Aorta (tissue), 5 donors: ENCODE measurements at places on chromosomes 3 and 15.

DNA sequence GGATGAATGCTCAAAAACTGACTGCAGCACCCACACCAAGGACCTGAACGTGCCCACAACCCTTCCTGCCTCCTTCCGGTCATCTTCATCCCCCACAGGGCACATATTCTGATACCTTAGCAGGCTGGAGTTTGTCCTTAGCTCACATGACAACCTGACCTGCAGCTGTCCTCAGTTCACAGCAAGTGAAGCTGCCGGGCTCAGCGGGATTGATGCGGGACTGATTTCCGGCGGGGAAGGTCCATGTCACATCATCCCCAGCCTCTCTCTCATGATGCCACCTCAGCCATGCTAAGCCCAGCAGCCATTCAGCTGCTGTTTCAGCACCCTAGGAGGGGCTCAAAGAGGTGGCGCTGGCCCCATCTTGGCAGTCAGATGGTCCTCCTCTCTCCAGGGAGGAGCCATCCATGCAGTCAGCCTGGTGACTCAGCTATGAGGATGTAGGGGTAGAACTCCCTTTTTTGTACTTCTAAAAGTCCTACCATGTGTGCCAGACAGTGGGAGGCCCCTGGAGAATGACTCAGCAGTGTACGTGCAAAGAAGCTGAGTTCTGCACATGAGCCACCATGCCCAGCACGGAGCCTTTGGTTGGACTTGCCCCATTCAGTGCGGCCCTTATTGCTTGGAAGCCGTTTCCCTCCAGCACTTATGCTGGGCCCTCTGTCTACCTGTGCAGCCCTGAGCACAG, 9.5 kb downstream of the CA12 start:
- no peak overlapping the region for H3K4me3 ChIP-seq
- H3K27me3 ChIP-seq = no peaks in the 10 kb centered on the region
- H3K27ac ChIP-seq = no peak overlapping the region
- H3K4me1 ChIP-seq = no peaks in the 10 kb centered on the region
- peak; percentile 88 for DNase-seq

DNA sequence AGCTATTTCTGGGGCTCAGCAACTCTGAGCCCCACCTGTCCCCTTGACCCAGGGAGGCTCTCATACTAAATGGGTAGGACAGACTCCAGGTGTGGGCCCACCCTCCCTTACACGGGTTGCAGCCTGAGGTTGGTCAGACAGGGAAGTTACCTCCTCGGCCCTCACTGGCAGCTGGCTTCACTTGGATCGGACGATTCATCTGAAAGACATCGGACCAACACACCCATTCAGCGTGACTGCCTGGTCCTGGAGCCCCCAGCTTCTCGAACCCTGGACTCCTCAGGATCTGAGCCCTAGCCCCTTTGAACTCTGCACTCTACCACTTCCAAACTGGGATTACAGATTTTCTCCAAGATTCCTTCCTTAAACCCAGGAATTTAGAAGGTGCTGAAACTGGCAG, 15.4 kb downstream of the CELF6 start:
- no peaks in the 10 kb centered on the region for H3K36me3 ChIP-seq
- H3K27ac ChIP-seq = no peak overlapping the region
- DNase-seq = no peak
- no peaks in the 10 kb centered on the region for H3K4me1 ChIP-seq
- no peaks in the 10 kb centered on the region for H3K27me3 ChIP-seq

GRCh38 chr15:72796515-72797337, 13.2 kb upstream of the ADPGK start:
- H3K27ac ChIP-seq = no peak overlapping the region
- no peaks in the 10 kb centered on the region for H3K4me1 ChIP-seq
- DNase-seq = peak; percentile 89

DNA sequence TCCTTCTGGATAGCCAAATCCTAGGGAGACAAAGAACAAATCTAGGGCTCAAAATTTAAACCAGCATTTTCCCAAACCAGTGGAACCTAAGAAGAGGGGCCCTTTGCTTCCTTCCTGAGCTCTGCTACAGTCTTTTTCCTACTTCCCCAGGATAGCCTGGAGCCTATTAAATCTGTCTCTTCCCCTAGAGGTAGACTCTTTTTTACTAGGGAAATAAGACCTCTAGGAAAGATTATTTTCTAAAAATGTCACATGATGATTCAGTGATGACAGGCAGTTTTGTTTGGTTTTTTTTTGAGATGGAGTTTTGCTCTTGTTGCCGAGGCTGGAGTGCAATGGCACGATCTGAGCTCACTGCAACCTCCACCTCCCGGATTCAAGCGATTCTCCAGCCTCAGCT, 18.5 kb downstream of the RMDN3 start:
- no peaks in the 10 kb centered on the region for H3K4me1 ChIP-seq
- no peak for DNase-seq
- no peak overlapping the region for H3K27ac ChIP-seq
- H3K27me3 ChIP-seq = no peaks in the 10 kb centered on the region
- H3K36me3 ChIP-seq = peaks cover 3% of the 10 kb centered on the region

GRCh38 chr15:32641517-32642059, at the start of gene SCG5:
Gene SCG5 (plus strand): TSS chr15:32641710. CDS start chr15:32643593, 1,883 bp downstream.
- no peak for DNase-seq
- H3K4me1 ChIP-seq = no peaks in the 10 kb centered on the region
- H3K4me3 ChIP-seq = no peak within 1 kb of the TSS
- H3K27ac ChIP-seq = no peak within 1 kb of the TSS
- no peaks in the 10 kb centered on the region for H3K27me3 ChIP-seq
- no peaks in the 10 kb centered on the region for H3K36me3 ChIP-seq

DNA sequence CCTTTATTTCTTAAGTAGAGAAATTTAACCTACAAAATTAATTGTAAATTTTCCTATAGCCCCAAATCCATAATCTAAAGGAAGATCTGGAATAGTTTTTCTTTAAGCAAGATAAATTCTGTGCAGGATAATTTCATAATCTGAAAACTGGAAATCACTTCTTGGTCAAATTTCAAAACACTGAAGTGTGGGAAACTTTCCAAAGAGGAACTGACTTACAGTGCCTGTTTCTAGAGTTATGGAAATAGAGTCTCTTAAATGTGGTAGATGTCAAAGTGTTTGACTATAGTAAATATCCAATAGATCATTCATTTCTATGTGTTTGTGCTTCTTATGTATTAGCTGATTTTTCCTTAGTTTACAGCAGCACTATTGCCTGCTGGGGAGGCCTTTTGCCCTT, 1.6 kb upstream of the P2RY13 start:
- DNase-seq = no peak
- H3K36me3 ChIP-seq = no peaks in the 10 kb centered on the region
- no peak overlapping the region for H3K27ac ChIP-seq

GRCh38 chr3:70501561-70501960, 189.1 kb upstream of the MDFIC2 start:
- no peaks in the 10 kb centered on the region for H3K36me3 ChIP-seq
- H3K27ac ChIP-seq = no peak overlapping the region
- no peak for DNase-seq
- no peaks in the 10 kb centered on the region for H3K4me1 ChIP-seq
- H3K4me3 ChIP-seq = no peak overlapping the region

GRCh38 chr3:184389935-184390528, 10.2 kb downstream of the CHRD start:
- DNase-seq = no peak
- H3K4me1 ChIP-seq = no peaks in the 10 kb centered on the region
- no peak overlapping the region for H3K4me3 ChIP-seq

DNA sequence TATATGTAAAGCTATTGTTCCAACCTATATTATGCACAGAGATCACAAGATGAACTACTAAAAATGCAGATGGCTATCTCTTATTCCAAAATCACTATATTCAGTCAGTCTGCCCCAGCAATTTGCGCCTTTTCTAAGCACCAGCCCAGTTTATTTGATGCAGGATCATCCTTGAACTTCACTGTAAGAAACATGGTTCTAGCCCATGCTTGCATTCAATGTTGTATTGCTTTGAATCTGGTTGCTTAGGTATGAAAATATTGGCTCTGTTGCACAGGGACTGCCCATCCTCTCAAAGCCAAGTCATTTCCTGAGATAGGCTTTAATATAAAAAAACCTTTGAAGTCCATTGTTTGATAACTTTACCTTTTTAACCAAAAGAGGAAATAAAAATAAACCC, 170.5 kb upstream of the LRIG1 start:
- no peak overlapping the region for H3K27ac ChIP-seq
- DNase-seq = no peak
- no peaks in the 10 kb centered on the region for H3K36me3 ChIP-seq
- peaks cover 2% of the 10 kb centered on the region for H3K4me1 ChIP-seq
- H3K27me3 ChIP-seq = no peaks in the 10 kb centered on the region

DNA sequence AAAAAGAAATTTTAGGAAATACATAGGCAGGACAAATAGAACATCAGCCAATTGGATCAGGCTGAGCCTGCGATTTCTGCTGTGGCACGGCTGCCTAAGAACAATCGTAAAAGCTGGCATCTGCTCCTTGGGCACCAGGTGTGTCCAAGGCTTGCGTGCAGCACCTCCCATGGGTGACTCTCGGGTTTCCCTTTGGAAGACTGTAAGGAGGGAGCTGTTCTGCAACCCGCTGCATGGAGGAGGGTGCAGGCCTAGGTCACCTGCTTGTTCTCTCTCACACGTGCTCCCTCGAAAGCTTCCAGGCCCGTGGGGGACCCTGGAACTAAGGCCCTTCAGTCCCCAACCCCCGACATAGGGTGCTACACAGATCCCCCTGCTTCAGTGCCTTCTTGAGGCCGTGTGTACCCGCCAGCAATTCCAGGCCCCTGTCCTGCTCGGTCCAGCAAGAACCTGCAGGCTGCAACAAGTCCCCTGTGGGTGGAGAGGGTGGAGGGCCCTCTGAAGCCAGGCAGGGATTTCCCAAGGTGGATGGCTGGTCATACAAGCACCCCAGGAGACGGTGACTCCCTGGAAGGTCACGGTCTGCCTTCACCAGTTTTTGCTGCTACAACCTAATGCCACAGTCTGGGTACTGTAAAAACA, 3.4 kb downstream of the GP9 start:
- no peaks in the 10 kb centered on the region for H3K36me3 ChIP-seq
- no peak overlapping the region for H3K27ac ChIP-seq
- H3K4me3 ChIP-seq = no peak overlapping the region
- H3K27me3 ChIP-seq = no peaks in the 10 kb centered on the region

- H3K36me3 ChIP-seq = no peaks in the 10 kb centered on the region
- no peak for DNase-seq
- no peak overlapping the region for H3K27ac ChIP-seq
- H3K4me1 ChIP-seq = no peaks in the 10 kb centered on the region
- no peak overlapping the region for H3K4me3 ChIP-seq
Observed at GRCh38 chr3:59865351-59865750, 815.5 kb upstream of the CFAP20DC start.

DNA sequence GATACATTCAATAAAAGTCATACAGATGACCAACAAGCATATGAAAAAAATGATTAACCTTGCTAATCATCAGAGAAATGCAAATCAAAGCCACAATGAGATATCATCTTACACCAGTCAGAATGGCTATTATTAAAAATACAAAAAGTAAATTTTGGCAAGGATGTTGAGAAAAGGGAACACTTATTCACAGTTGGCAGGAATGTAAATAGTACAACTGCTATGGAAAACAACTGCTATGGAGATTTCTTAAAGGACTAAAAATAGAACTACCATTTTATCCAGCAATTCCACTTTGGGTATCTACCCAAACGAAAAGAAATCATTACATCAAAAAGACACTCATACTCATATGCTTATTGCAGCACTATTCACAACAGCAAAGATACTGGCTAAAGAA, 1121.8 kb downstream of the TBL1XR1 start:
- no peak for DNase-seq
- no peaks in the 10 kb centered on the region for H3K36me3 ChIP-seq
- H3K27me3 ChIP-seq = no peaks in the 10 kb centered on the region
- no peak overlapping the region for H3K27ac ChIP-seq

DNA sequence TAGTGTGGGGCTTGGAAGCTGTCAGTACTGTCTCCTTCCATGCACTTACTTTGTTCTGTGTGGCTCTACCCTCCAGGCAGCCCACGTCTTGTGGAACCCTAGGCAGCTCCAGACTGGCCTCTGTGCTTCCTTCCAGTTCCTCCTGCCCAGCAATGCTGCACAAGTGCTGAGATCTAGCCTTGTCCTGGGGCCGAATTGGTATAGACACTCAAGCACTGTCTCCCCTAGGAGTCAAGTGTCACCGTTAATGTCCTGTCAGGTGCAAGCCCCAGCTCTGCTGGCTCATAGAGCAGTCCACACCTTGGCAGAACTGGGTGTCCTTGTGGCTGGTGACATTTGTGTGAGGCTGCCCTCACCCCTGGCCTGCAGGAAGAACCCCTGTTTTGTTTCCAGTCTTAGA, 130.1 kb downstream of the EEFSEC start:
- no peak overlapping the region for H3K27ac ChIP-seq
- H3K4me1 ChIP-seq = peaks cover 4% of the 10 kb centered on the region
- no peak for DNase-seq
- no peaks in the 10 kb centered on the region for H3K27me3 ChIP-seq
- H3K4me3 ChIP-seq = no peak overlapping the region

DNA sequence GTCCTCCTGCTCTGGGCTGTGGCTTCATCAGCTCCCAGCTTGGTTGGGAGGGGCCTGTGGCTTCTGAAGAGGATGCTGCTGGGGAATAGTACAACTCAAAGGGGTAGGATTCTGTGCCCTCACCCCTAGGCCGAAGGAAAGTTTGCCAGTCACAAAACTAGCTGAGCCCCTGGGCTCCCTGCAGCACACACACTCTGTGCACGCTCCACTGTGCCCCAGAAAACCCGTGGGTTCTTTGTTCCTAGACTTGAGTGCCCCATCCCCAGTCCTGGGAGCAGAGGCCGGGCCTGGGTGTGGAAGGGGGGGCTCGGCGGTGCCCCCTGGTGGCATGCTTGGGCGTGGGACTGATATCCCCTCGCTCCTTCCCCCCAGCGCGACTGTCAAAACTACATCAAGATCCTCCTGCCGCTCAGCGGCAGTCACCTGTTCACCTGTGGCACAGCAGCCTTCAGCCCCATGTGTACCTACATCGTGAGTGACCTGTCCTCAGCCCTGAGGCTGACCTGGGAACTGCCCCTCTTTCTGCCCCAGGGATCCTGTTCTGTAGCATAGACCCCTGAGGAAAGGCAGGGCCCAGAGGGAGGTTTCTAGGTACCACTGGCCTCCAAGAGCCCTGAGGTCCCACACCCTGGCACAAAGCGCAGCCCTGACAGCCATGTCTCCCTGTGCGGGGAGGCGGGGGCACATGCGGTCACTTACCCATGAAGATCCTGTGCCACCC, 14.2 kb downstream of the CIB1 start:
- DNase-seq = peak; percentile 86
- H3K4me3 ChIP-seq = no peak overlapping the region
- no peaks in the 10 kb centered on the region for H3K27me3 ChIP-seq
- H3K36me3 ChIP-seq = no peaks in the 10 kb centered on the region
- no peak overlapping the region for H3K27ac ChIP-seq
- H3K4me1 ChIP-seq = no peaks in the 10 kb centered on the region

GRCh38 chr15:95265419-95265997, 1034.1 kb downstream of the MCTP2 start:
- peak overlapping the region; percentile 91 for H3K27ac ChIP-seq
- H3K36me3 ChIP-seq = no peaks in the 10 kb centered on the region
- H3K4me1 ChIP-seq = peaks cover 2% of the 10 kb centered on the region
- no peak overlapping the region for H3K4me3 ChIP-seq
- H3K27me3 ChIP-seq = no peaks in the 10 kb centered on the region
